CD4-positive, alpha-beta memory T cell (primary cell): ENCODE measurements at places on chromosomes 3 and 15. TPM values are rescaled to one million over a fixed set of nuclear protein-coding genes. Genes with fewer than 3 reads are reported as not detected.

- H3K27ac ChIP-seq = no peak overlapping the region
- no peak for DNase-seq
- H3K4me3 ChIP-seq = no peak overlapping the region
- H3K4me1 ChIP-seq = no peaks in the 10 kb centered on the region
- no peaks in the 10 kb centered on the region for H3K27me3 ChIP-seq
Measured at GRCh38 chr3:65689436-65689835, 349.3 kb downstream of the MAGI1 start.

- no peak overlapping the region for H3K27ac ChIP-seq
- no peak overlapping the region for H3K4me3 ChIP-seq
- H3K27me3 ChIP-seq = no peaks in the 10 kb centered on the region
Measured at GRCh38 chr3:141623691-141624090, 114.4 kb upstream of the RNF7 start.

The MME gene
- not detected for polyA plus RNA-seq

- H3K27me3 ChIP-seq = no peaks in the 10 kb centered on the region
- no peak overlapping the region for H3K27ac ChIP-seq
- H3K4me3 ChIP-seq = no peak overlapping the region
- no peak for DNase-seq
- peaks cover 9% of the 10 kb centered on the region for H3K4me1 ChIP-seq
- H3K36me3 ChIP-seq = no peaks in the 10 kb centered on the region
Measured at GRCh38 chr15:77497110-77497737, 76.5 kb downstream of the HMG20A start.

- no peak for DNase-seq
- H3K4me3 ChIP-seq = no peak overlapping the region
- no peaks in the 10 kb centered on the region for H3K27me3 ChIP-seq
- H3K4me1 ChIP-seq = peaks cover 11% of the 10 kb centered on the region
Measured at GRCh38 chr3:27585429-27585828, 101.2 kb upstream of the SLC4A7 start.

GRCh38 chr3:180546863-180547262, 55.1 kb upstream of the TTC14 start:
- H3K27ac ChIP-seq = no peak overlapping the region
- no peaks in the 10 kb centered on the region for H3K4me1 ChIP-seq

GRCh38 chr15:69792823-69793222, 304.9 kb downstream of the TLE3 start:
- no peak for DNase-seq
- no peaks in the 10 kb centered on the region for H3K36me3 ChIP-seq
- H3K4me1 ChIP-seq = no peaks in the 10 kb centered on the region

The CPN2 gene
- polyA plus RNA-seq = not detected

DNA sequence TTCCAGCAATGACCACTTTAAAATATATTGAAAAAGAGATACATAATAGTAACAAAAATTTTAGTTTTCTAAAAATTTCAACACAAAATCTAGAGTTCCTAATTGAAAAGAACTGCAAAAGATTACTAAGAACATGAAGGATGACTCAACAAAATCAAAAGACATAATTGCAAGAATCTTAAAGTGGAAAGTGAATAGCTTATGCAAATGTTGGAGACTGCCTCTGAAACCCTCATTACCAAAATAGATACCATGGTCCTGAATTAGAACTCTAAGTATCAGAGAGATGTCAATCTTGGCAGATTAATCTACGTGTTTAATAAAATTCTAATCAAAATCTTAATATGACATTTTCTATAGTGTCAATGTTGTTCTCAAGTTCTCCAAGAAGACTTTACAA, 60.7 kb upstream of the SGO1 start:
- no peaks in the 10 kb centered on the region for H3K27me3 ChIP-seq
- H3K4me3 ChIP-seq = no peak overlapping the region
- no peaks in the 10 kb centered on the region for H3K36me3 ChIP-seq
- no peaks in the 10 kb centered on the region for H3K4me1 ChIP-seq
- no peak for DNase-seq

The APBA2 gene
- polyA plus RNA-seq = 28.4 TPM

DNA sequence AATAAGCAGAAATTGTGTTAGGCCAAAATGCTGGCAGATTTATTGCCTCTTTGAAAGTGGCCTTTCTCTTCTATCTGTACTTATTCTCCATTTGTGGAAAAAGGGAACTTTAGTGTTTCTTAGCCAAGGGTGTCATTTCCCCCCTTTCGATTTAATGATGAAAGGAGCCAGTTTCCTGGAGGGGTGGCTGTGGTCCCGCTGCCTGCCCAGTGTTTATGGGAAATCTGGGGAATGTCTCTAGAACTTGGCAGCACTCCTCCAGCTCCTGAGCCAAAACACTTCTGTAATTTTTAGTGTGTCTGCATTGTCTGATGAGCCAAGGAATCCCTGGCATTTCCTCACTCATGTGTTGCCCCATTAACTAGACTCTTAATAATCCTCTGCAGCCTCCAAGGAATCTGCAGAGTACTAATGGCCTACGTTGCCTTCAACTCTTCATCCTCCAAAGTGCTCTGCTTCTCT, 448.8 kb downstream of the GRM7 start:
- H3K4me3 ChIP-seq = no peak overlapping the region
- no peaks in the 10 kb centered on the region for H3K36me3 ChIP-seq
- DNase-seq = no peak
- no peak overlapping the region for H3K27ac ChIP-seq
- H3K27me3 ChIP-seq = no peaks in the 10 kb centered on the region

GRCh38 chr3:42589382-42590109, 1.1 kb upstream of the SS18L2 start:
- no peaks in the 10 kb centered on the region for H3K27me3 ChIP-seq
- peaks cover 8% of the 10 kb centered on the region for H3K36me3 ChIP-seq
- no peak for DNase-seq
- peaks cover 34% of the 10 kb centered on the region for H3K4me1 ChIP-seq
- H3K27ac ChIP-seq = peak overlapping the region; percentile 74
- H3K4me3 ChIP-seq = peak overlapping the region; percentile 57

The KBTBD13 gene
- polyA plus RNA-seq = not detected

The OR5H15 gene
- polyA plus RNA-seq = not detected

DNA sequence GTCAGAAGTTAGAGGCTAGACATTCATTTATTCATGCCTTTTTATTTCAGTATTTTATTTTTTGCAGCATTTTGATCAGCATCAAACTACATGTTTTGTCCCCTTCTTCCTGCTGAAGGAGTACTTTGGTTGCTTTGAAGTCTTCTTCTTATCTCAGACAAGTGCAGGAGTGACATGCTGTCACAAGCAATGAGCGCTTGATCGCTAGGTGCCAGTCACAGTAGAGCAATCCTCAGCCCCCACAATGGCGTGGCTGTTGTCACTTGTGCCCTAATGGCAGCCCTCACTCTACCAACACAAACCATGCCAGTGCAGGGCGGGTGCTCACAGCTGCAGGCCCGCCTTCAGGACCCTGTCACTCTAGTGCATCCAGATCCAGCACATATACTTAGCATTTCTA, 184.6 kb upstream of the FEZF2 start:
- H3K36me3 ChIP-seq = no peaks in the 10 kb centered on the region
- no peak for DNase-seq
- H3K27me3 ChIP-seq = no peaks in the 10 kb centered on the region

The NTRK3 gene
- polyA plus RNA-seq = not detected

The ACTRT3 gene
- not detected for polyA plus RNA-seq

GRCh38 chr15:81950841-81951414, 94.9 kb downstream of the MEX3B start:
- DNase-seq = no peak
- H3K4me1 ChIP-seq = no peaks in the 10 kb centered on the region
- no peak overlapping the region for H3K27ac ChIP-seq
- H3K36me3 ChIP-seq = no peaks in the 10 kb centered on the region

- DNase-seq = no peak
- H3K4me1 ChIP-seq = no peaks in the 10 kb centered on the region
- H3K27ac ChIP-seq = no peak overlapping the region
- H3K36me3 ChIP-seq = no peaks in the 10 kb centered on the region
- H3K27me3 ChIP-seq = no peaks in the 10 kb centered on the region
Measured at GRCh38 chr15:93913310-93913709, 318.1 kb upstream of the MCTP2 start.

- H3K27me3 ChIP-seq = no peaks in the 10 kb centered on the region
- peaks cover 17% of the 10 kb centered on the region for H3K4me1 ChIP-seq
- DNase-seq = no peak
- no peaks in the 10 kb centered on the region for H3K36me3 ChIP-seq
Measured at GRCh38 chr3:5155241-5155640, 32.3 kb upstream of the EDEM1 start.

GRCh38 chr15:74418575-74419338, 15.0 kb downstream of the SEMA7A start:
- H3K27ac ChIP-seq = no peak overlapping the region
- H3K36me3 ChIP-seq = no peaks in the 10 kb centered on the region
- no peak for DNase-seq
- no peaks in the 10 kb centered on the region for H3K4me1 ChIP-seq
- no peak overlapping the region for H3K4me3 ChIP-seq

DNA sequence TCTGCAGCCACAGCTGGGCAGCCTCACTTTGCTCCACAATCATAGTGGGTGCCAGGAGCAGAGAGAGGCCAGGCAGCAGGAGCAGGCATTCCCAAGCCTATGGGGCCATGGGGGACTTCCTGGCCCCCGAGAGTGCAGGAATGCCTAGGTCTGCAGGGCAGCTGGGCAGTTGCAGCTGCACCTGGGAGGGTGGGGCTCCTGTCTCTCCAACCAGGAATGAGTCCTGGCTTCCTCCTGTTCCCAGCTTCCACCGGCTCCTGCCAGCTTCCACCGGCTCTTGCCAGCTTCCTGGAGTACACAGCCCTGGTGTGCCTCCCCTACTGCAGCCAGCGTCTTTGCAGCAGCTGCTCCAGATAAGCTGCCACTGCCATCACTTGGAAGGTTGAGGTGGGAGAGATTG, 86.3 kb upstream of the CDV3 start:
- no peaks in the 10 kb centered on the region for H3K27me3 ChIP-seq
- H3K36me3 ChIP-seq = no peaks in the 10 kb centered on the region
- no peak for DNase-seq

The RGMA gene
- not detected for polyA plus RNA-seq

The IQCH gene
- 1.9 TPM for polyA plus RNA-seq

- H3K4me3 ChIP-seq = no peak overlapping the region
- H3K36me3 ChIP-seq = no peaks in the 10 kb centered on the region
- no peak overlapping the region for H3K27ac ChIP-seq
- no peaks in the 10 kb centered on the region for H3K27me3 ChIP-seq
- DNase-seq = no peak
Measured at GRCh38 chr3:162538906-162539305, 1042.3 kb downstream of the OTOL1 start.

- no peak overlapping the region for H3K27ac ChIP-seq
- no peaks in the 10 kb centered on the region for H3K4me1 ChIP-seq
- DNase-seq = no peak
- H3K36me3 ChIP-seq = no peaks in the 10 kb centered on the region
- no peak overlapping the region for H3K4me3 ChIP-seq
Measured at GRCh38 chr3:186167646-186168395, 58.9 kb upstream of the ETV5 start.

DNA sequence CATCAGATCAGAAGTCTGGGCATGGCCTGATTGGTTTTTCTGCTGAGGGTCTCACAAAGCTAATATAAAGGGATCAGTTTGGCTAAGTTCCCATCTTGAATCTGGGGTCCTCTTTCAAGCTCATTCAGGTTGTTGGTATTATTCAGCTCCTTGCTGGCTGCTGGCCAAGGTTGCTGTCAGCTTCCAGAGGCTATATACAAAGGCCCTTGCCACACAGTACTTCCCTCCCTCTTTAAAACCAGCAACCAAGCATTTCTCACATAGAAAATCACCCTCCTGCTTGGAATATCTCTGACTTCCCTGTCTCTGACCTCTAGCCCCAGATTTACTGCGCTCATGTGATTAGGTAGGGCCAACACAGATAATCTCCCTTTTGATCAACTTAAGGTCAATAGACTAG, 442.9 kb downstream of the ERC2 start:
- no peak overlapping the region for H3K4me3 ChIP-seq
- no peak overlapping the region for H3K27ac ChIP-seq
- no peaks in the 10 kb centered on the region for H3K36me3 ChIP-seq
- H3K27me3 ChIP-seq = no peaks in the 10 kb centered on the region
- no peak for DNase-seq

DNA sequence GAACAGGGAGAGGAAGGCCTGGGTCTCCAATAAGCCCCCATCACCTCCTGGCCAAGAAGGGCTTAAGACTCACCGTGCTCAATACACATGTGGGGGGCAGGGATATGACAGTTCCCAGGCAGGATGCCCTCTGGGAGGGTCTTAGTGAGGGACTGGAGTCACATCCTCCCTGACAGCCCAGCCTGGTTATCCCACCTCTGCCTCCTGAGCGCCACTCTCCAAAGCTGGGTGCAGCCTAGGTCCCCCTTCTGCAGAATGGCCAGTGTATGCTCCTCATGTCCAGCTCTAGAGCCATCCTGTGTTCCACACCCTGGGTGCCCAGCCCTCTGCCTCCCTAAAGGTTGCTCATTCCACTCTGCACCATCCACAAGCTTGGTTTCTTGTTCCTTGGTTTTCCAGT, 1.2 kb upstream of the SHISA5 start:
- no peak overlapping the region for H3K27ac ChIP-seq
- H3K4me3 ChIP-seq = no peak overlapping the region
- H3K4me1 ChIP-seq = peaks cover 69% of the 10 kb centered on the region
- no peak for DNase-seq

The FAM81A gene
- polyA plus RNA-seq = not detected

The ZBED2 gene
- polyA plus RNA-seq = 1.4 TPM

DNA sequence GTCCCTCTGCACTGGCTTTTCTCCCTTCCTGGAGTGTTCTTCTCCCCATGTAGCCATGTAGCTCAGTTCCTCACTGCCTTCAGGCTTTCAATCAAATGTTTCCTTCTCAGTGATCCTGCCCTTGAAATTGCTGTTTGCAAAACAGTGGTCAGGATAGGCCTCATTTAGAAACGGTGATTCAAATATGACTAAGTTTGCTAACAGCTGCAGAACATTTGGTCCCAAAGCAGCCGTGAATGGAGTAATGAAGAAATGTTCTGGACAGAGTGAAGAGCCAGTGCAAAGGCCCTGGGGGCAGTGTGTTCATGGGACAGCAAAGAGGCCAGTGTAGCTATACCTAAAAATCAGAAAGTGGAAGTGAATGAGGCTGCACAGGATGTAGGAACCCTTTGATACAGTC, 223.4 kb downstream of the FEZF2 start:
- H3K4me3 ChIP-seq = no peak overlapping the region
- no peak overlapping the region for H3K27ac ChIP-seq
- no peak for DNase-seq
- H3K36me3 ChIP-seq = no peaks in the 10 kb centered on the region

The P2RY1 gene
- not detected for polyA plus RNA-seq

The ZXDC gene
- 27.7 TPM for polyA plus RNA-seq

The C3orf62 gene
- polyA plus RNA-seq = 2.3 TPM
